ENCODE measurements at places on chromosomes 2 and 18.

GRCh38 chr18:5369513-5369912, 74.0 kb upstream of the ZBTB14 start:
- no peak for DNase-seq

- no peak for DNase-seq
Measured at GRCh38 chr2:207432453-207432852, 97.3 kb upstream of the CREB1 start.

DNA sequence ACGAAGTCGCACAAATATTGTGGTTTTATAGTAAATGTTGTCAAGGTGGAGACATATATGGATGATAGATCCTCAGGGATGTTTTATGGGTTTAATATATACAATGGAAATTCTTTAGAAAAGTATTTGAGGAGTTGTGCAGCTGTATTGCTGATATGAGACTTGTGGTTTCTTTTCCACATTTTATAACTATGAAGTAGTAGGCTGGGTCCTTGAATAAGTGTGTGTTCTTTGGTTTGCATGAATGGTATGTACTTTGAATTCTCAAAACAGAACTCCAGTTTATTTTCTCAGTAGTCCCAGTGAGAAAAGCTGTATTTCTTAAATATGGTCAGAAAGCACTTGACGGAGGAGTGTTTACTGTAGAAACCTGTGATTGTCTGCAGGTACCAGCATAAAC, 42.4 kb downstream of the PLCL1 start:
- DNase-seq: no peak

- DNase-seq: no peak
Measured at GRCh38 chr2:211354481-211354880, 798.1 kb downstream of the CPS1 start.
